HT-29 (cell line): ENCODE measurements at places on chromosomes 1 and 21. TPM values are rescaled to one million over a fixed set of nuclear protein-coding genes. Genes with fewer than 3 reads are reported as not detected.
A peak's percentile ranks its signal among the peaks of the same experiment; 100 is the strongest.

DNA sequence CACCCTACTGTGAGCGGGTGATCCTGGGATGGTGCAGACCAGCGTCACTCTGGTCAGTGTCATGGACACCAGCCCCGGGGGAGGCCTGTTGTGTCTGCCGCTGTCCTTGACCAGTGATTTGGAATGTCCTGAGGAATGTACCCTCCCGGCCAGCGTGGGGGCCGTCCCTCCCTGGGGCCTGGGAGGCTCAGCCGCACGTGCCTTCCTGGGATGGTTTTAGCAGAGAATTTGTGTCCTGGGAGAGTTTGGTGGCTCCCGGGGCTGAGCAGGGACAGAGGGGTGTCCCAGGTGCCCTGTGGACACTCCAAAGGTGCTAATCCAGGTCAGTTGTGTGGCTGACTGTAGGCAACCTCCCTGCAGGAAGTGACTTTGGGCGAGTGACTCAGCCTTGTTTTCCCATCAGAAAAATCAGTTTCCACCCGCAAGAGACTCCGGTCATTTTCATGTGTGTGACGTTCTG lies 6.2 kb downstream of the ARHGEF16 start:
- peak; percentile 34 for DNase-seq

Gene LCE3E
- not detected in 2 replicates for total RNA-seq

Gene ITLN2
- total RNA-seq = not detected in 2 replicates

DNA sequence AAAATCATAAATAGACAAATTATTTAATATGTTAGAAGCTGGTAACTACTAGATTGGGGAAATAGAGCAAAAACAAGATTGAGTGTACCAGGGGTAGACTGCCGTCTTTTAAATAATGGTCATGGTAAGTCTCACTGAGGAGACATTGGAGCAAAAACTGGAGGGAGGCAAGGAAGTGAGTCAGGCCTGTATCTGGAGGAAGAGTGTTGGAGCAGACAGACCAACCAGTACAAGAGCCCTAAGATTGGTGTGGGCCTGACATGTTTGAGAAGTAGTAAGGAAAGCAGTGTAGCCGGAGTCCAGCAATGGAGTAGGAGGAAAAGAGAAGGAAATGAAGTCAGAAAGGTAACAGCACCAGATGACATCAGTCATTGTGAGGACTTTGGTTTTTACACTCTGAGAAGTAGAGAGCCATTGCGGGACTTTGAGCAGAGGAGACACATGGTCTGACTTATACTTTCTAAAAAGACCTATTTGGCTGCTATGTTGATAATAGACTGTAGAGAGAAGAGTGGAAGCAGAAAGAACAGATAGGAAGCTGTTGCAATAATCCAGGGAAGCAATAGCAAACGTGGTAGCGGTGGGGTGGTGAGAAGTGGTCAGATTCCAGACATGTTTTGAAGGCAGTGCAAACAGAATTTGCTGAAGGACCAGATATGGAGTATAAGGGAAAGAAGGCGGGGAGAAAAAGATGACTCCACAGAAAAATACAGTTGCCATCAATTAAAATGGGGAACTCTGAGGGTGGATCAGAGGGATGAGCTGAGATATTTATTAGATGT lies 44.7 kb upstream of the GJA5 start:
- no peak for DNase-seq

Gene CDCA8
- total RNA-seq = 17.1 and 19.0 TPM in 2 replicates

GRCh38 chr1:177301425-177302124 lies 130.8 kb downstream of the BRINP2 start:
- no peak for DNase-seq

- DNase-seq = peak; percentile 59
These were observed 27.6 kb downstream of the INPP5B start for GRCh38 chr1:37919277-37919676.

- no peak for DNase-seq
These were observed 57.1 kb downstream of the TNFSF18 start for GRCh38 chr1:172993640-172994039.

- no peak for DNase-seq
These were observed 46.4 kb downstream of the COL6A1 start for GRCh38 chr21:46027851-46028493.

Gene MAP10
- not detected in 2 replicates for total RNA-seq

Gene C1QTNF12
- 4.1 and 6.0 TPM in 2 replicates for total RNA-seq

- no peak for DNase-seq
These were observed 65.4 kb downstream of the SLC35A3 start for GRCh38 chr1:100035214-100035613.

Gene PSMB2
- total RNA-seq = 39.1 and 42.2 TPM in 2 replicates

Gene OR2M3
- not detected in 2 replicates for total RNA-seq
